ENCODE measurements at places on chromosomes 11 and 22.

DNA sequence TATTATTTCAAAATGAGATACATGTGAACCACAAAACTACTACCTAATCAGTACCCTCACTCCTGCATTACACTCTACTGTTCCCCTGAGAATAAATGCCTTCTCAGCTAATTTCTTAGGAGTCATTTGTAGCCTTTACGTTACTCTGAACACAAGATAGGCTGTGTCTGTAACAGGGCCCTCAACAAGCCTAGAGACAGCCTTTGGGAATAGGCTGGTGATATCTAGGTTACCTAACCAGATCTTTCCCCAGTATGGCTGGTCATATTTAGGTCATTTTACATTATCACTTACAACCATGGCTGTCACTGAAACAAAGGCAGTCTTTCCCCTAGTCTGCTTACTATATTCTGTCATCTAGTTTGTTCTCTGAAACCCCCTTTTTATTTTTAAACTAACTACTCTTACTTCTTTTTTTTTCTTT lies 14.2 kb downstream of the ATM start:
- DNase-seq = no peak

- no peak for DNase-seq
Measured at GRCh38 chr22:20117633-20118299, 740 bp upstream of the TRMT2A start.

GRCh38 chr22:45318558-45319323 lies 9.0 kb downstream of the FAM118A start:
- DNase-seq = no peak

DNA sequence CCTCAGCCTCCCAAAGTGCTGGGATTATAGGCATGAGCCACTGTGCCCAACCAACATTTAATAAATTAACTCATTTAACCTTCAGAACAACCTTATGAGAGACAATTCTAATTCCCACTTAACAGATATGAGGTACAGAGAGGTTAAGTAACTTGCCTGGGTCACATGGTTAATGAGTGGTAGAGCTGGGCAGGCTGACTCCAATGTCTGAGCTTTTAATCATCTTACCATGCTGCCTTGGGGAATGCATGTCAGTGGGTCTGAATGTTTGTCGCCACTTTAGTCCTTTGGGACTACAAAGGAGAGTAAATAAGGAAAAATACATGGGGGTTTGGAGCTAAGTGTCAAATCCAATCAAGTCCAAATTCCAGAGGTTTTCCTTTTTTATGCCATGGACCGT lies 11.2 kb upstream of the PIK3C2A start:
- no peak for DNase-seq

DNA sequence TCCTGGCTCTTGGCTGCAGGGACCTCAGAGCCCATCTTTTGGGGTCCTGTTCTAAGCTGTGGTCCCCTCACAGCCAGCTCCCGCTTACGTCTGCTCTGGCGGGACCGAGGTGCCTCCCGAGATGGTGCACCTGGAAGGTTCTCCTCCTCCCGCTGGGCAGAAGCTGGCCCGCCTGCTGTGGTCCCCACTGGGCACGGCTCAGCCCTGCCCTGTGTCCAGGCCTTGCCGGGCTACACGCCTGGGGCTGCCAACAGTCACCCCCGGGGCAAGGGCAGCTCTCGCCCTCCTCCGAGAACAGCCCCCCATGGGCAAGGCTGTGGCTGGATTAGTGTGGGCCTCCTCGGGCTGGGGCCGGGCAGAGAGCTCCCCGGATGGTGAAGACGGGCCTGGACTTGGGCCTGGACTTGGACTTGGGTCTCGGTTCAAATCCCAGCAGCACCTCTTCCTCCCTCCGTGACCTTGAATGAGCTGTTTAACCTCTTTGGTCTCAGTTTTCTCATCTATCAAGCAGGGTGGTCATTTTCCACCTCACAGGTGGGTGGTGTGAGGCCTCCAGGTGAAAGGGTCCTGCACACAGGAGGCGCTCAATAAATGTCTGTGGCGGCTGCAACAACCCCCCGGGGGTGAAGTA lies 998 bp downstream of the BAIAP2L2 start:
- DNase-seq = no peak

- no peak for DNase-seq
Measured at GRCh38 chr11:78300108-78300839, 111.6 kb downstream of the USP35 start.

DNA sequence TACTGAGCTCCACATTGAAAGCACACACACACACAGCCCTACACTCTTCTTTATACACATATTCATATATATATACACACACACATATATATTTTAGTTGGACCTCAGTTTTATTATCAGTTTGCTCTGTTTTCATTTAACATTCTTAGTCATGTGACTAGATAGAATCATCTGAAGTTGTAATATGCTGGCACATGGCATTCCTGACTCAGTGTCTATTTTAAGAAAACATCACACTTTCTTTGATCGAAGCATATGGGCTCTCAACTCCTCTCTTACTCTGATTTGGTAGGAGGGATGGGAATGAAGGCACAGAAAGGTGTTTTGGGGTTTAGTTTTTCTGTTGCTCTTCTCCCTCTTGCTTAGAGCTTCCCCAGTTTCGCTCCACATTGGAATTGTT lies 24.8 kb downstream of the AMOTL1 start:
- DNase-seq = no peak

Data from fibroblast of skin of left quadriceps (primary cell).